ENCODE measurements at places on chromosomes 7 and 10.

DNA sequence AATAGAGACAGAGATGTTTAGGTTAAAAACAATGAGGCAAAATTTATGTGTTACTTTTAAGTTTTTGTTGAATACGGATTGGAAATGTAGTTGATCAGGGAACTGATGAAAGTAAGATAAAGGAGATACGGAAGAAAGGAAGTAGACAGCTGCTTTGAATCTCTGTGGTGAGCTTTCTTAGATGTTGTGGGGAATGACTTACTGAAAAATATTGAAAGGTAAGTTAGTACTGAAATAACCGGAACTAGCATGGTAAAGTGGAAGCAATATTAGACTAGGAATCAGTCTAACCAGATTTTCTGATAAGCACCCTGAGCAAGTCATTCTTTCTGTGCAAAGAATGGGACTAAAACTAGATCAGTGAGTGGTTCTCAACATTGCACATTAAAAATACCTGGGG, 34.8 kb downstream of the LUC7L2 start:
- no peak for DNase-seq

DNA sequence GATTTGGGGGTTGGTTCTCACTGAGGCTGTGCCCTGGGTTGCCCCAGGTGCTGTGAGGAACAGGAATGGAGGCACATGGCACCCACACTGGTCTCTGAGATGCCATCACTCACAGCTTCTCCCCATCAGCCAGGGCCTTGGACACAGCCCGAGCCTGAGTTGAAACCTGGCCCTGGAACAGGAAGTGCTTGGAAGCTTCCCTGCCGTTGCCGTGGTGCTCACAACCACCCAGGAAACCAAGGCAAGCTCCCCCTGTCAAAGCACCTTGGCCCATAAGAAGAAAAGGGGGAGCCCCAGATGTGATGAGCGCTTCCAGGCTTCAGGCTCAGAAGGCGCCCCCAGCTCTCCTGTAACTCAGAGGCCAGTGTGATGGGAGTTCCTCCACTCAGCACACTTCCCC, at the start of gene BTBD16:
Gene BTBD16, plus strand, starts transcription at position 221 of the 400 bp plus-strand sequence. CDS start 3,786 bp downstream, outside the sequence.
- DNase-seq, result no peak

GRCh38 chr7:80666376-80666775, 27.9 kb downstream of the CD36 start:
- DNase-seq, result no peak

DNA sequence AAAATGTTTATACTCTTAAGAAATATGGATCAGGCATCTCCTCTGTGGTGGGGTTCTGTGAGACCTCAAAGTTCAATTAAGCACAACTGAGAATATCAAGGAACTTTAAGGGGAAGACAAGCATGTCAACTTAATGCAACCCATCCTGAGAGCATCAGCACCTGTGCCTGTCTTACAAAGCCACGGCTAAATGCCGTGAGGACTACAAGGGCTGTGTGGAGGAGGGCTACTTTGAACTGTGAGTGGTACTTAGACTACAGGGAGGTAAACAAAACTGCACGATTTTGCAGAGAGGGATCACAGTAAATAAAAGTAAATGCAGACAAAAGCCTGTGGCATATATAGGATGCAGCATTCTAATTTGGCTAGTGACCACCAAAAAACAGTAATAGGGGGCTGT, 139.1 kb downstream of the ATE1 start:
- no peak for DNase-seq

DNA sequence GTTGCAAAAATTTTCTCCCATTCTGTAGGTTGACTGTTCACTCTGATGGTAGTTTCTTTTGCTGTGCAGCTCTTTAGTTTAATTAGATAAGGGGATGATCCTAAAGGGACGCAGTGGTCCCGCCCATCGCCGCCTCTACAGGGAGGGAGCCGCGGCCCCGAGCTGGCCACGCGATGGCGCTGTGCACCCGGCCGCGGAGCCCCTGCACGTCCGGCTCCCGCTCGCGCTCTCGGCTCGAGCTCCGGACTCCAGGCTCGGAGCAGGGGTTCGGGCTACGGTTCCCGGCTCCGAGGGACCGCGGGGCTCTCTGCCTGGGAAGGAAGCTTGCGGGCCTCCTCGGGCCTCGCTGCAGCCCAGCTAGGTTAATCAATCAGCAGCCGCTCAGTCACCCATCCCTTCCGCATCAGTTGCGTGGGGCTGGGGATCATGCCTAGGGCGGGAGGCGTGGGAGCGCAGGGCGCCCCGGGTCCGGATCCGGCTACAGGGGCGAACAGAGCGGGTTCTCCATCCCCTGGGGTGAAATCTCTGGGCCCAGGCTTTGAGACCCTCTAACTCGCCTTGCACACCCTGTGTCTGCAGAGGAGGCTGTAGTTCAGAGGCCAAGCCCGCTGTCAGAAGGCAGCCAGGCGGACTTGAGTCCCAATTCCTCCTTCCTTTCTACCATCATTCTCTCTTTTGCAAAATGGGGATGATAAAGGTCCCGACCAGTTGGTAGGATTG, 97.9 kb downstream of the WDR11 start:
- peak; percentile 13 for DNase-seq

- DNase-seq, result no peak
These were observed 770 bp downstream of the PRXL2A start for GRCh38 chr10:80409121-80409520.

- no peak for DNase-seq
These were observed 141.7 kb upstream of the KCND2 start for GRCh38 chr7:120131096-120131839.

GRCh38 chr10:50614444-50615137, 9.2 kb downstream of the SGMS1 start:
- no peak for DNase-seq

GRCh38 chr7:29900745-29901144, 88.9 kb downstream of the SCRN1 start:
- no peak for DNase-seq

- DNase-seq, result no peak
These were observed 783.8 kb downstream of the SORCS1 start for GRCh38 chr10:106380706-106381105.

DNA sequence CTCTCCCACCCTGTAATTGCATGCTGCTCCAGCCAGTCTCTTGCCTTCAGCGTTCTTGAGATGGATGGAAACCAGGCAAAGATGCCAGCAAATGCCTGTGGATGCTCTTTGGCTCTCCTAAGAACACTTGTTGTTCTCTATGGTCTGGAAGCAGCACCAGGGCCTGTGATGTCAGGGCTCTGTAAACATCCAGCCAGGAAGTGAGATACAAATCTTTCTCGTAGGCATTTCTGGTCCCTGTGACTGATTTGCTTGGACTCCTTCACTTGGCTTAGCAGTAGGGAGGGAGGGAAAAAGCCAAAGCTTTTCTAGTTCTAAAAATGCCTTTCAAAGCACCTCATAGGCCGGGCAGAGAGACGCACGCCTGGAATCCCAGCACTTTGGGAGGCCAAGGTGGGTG, 201.3 kb downstream of the REEP3 start:
- DNase-seq, result no peak

GRCh38 chr10:101228966-101229265, 347 bp downstream of the LBX1 start:
- DNase-seq, result no peak

DNA sequence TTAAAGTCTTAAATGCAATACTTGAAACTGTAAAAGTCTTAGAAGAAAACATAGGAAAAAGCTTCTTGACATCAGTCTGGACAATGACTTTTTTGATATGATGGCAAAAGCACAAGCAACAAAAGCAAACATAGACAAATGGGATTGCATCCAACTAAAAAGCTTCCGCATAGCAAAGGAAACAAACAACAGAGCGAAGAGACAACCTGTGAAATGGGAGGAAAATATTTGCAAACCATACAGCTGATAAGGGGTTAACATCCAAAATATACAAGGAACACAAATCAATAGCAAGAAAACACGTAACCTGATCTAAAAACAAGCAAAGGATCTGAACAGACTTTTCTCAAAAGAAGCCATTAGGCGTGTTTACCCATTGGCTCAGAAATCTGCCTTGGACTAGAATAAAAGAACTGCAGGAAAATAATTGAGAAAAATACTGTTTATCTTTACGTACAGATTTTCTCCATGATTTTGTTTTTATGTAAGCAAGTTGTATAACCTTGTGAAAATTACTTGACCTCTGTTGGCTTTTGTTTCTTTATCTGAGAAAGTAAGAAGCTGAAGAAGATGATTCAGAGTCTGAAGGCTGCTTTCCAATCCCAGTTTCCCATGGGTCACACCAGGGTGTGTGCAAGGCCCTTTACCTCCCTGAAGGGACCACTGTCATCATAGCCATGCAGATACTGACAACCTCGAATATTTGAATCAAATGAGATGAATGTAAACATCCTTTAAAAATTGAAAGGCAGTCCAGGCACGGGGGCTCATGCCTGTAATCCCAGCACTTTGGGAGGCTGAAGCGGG, 99.1 kb upstream of the LANCL2 start:
- DNase-seq, result no peak

GRCh38 chr7:70434376-70434775, 697.6 kb upstream of the GALNT17 start:
- DNase-seq, result no peak

GRCh38 chr10:32961343-32961894, 3.4 kb upstream of the ITGB1 start:
- DNase-seq, result no peak

- DNase-seq, result no peak
These were observed 17.3 kb downstream of the GPER1 start for GRCh38 chr7:1105189-1105588.

GRCh38 chr7:88350118-88350517, 43.4 kb upstream of the STEAP4 start:
- DNase-seq, result no peak

DNA sequence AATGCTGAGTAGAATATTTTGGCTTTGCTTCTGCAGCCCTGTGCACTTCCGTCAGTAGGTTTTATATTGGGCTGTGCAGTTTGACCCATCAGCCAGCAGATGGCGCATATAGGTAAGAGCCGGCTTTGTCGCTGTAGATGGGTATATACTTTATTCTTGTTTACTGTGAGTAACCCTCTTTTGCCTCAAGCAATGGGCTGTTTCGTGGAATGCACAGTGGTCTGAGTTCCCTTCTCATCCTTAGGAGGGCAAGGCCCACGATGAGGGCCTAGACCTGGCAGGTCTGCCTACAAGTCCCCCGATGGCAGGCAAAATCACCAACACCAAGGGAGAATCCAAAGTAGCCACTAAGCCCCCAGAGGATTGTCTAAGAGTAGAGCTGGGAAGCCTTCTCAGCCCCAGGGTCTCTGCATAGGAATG, 1002.9 kb upstream of the KCND2 start:
- no peak for DNase-seq

GRCh38 chr7:47326220-47326619, 255.7 kb downstream of the TNS3 start:
- peak; percentile 28 for DNase-seq

GRCh38 chr10:74977913-74978847, 133.3 kb upstream of the SAMD8 start:
- no peak for DNase-seq

- DNase-seq, result peak; percentile 46
These were observed 539.5 kb upstream of the FZD8 start for GRCh38 chr10:36181426-36182178.

- DNase-seq, result no peak
These were observed 858 bp downstream of the CCDC136 start for GRCh38 chr7:128792471-128793180.

GRCh38 chr10:29616542-29616941, 18.2 kb downstream of the SVIL start:
- no peak for DNase-seq

DNA sequence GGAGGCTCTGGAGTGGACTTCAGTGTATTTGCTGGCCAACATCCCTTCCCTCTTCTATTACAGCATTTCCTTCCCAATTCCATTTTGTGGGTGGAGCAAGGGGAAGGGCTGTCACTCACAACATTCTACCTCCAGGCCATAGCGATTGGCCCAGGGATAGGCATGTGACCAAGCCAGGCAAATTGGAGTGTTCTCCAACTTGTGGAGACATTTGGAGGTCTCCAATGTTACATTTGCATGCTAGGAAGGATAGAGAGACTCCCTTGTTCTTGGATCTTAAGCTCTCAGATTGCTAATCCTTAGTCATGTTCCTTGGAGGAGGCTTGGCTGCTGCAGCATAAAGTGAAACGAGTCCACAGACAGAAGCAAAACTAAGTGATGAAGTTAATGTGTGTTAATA, 95.6 kb upstream of the KIF5B start:
- no peak for DNase-seq

- peak; percentile 48 for DNase-seq
These were observed 287.6 kb downstream of the TWIST1 start for GRCh38 chr7:18829858-18830285.

- no peak for DNase-seq
These were observed 33.7 kb upstream of the TNRC18 start for GRCh38 chr7:5457245-5457735.

- no peak for DNase-seq
These were observed 100.8 kb downstream of the LRRC18 start for GRCh38 chr10:48838834-48839233.

DNA sequence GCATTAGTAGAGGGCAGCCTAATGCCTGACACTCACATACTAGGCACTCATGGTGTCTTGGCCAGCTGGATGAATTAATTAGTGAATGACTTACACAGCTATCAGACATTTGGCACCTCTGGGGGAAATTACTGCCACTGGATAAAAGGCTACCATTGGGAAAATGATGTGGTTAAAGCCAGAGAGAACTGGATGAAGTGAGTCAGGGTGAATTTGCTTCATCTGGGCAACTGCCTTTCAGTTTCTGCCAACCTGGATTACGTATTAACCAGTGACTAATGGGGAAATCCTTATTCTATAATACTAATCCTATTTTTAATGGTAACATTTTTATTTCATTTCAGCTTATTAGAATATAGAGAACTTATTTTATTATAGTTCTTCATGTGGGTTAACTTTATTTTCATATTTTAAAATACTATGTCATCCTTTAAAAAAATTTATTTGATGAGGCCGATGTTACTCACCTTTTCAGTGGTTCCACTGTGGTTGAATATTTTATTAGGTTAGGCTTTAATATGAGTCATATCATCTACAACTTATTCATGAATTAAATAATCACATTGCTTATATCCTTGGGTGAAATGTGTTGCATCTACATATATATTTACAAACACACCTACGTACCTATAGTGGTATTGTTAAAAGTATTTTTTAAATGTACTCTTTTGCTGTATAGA, 85.6 kb upstream of the CAPZA2 start:
- DNase-seq, result peak; percentile 65

- no peak for DNase-seq
These were observed 89.2 kb upstream of the PRSS58 start for GRCh38 chr7:142347091-142347490.

DNA sequence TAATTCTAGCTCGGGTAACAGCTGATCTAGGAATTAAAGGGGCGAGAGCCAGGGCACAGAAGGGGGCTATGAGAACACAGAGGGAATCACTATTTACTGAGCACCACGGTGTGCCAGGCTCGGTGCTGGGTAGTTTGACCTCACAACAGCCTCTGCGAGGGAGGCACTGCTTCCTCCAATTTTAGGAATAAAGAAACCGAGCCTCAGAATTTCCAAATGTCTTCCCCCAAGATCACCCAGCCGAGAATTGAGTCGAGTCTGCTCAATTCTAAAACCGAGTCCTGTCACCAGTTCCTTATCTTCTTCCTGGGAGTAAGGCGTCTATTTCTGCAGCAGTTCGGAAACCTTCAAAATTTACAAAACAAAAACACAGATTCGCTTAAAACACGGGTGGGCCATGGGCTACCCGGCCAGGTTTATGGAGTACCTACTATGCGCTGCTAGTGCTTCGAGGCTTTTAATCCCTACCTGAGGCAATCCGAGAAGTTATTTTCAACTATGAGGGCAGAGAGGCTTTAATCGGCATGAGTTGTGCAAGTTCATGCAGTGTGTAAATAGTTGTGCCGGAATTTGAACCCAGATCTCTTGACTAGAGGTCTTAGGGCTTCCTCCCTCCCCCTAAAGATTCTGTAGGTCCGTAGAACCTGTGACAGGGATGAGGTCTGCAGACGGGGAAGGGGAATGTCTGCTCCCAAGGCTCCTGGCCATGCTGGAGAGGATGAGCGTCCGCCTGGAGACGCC, 872 bp upstream of the HMX2 start:
- no peak for DNase-seq

Data from AG09309 (cell line).